ENCODE measurements at places on chromosomes 12 and 14. TPM values are rescaled to one million over a fixed set of nuclear protein-coding genes. Genes with fewer than 3 reads are reported as not detected.

- no peaks in the 10 kb centered on the region for H3K27me3 ChIP-seq
- H3K4me1 ChIP-seq, result no peaks in the 10 kb centered on the region
Measured at GRCh38 chr14:77158175-77158881, 16.7 kb upstream of the ZDHHC22 start.

KRT79 gene
- not detected for total RNA-seq

GRCh38 chr12:86698641-86698980 is 442.4 kb upstream of the MGAT4C start:
- H3K27ac ChIP-seq, result no peak overlapping the region
- H3K27me3 ChIP-seq, result no peaks in the 10 kb centered on the region
- no peak overlapping the region for H3K4me3 ChIP-seq

STX2 gene
- total RNA-seq, result 22.9 TPM

CNTN1 gene
- total RNA-seq, result not detected

RNU4-1 gene
- 2,380 TPM for total RNA-seq

DNA sequence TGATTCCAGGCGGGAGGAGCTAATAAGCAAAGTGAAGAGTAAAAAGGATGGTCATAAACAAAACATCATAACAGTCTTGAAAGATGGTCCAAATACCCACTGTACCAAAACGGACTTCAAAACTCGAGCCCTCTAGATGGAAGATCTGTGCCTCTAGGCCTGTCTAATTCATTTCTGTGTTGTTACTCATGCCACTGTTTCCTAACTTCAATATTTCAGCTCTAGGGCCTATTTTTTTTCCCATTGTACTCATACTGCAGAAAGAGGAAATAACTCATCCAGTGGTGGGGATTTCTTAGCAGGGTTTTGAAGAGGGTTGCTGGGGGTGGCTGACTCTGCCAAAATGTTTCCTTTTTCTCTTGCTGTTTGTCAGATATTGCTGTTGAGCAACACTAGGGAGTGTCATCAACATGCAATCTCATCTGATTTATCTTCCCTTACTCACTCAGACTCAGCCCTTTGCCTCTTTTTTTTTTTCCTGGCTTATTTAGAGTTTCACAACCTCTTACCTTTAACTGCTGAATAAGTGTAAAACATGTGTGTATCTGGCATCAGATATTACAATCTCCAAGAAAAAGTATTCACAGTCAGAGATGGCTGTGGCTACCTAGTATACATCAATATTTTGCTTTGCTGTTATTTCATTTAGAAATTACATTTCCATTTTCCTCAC is 189.6 kb downstream of the DUSP6 start:
- no peaks in the 10 kb centered on the region for H3K27me3 ChIP-seq
- no peak for DNase-seq
- no peak overlapping the region for H3K4me3 ChIP-seq
- H3K27ac ChIP-seq, result no peak overlapping the region
- peaks cover 9% of the 10 kb centered on the region for H3K4me1 ChIP-seq

Measured in naive thymus-derived CD4-positive, alpha-beta T cell (primary cell).